Smooth muscle cell of the coronary artery (primary cell): ENCODE measurements at places on chromosomes 2 and 18. TPM values are rescaled to one million over a fixed set of nuclear protein-coding genes. Genes with fewer than 3 reads are reported as not detected.

The NCKAP5 gene
- total RNA-seq: 1.4 and 1.7 TPM in 2 replicates

The TMBIM1 gene
- 175 and 311 TPM in 2 replicates for total RNA-seq

The GAL3ST2 gene
- total RNA-seq: 0.23 TPM in 1 of 2 replicates, not detected in the other

The ARHGEF33 gene
- total RNA-seq: 0.15 and 0.59 TPM in 2 replicates

The G6PC2 gene
- not detected in 2 replicates for total RNA-seq

The RPS27A gene
- total RNA-seq: 625 and 765 TPM in 2 replicates

The CHRNG gene
- total RNA-seq: not detected in 2 replicates

The ANKRD29 gene
- total RNA-seq: 0.60 and 17.8 TPM in 2 replicates

The POTEF gene
- total RNA-seq: not detected in 2 replicates

The SMIM21 gene
- not detected in 2 replicates for total RNA-seq

The CD8B2 gene
- total RNA-seq: 0.23 TPM in 1 of 2 replicates, not detected in the other

The CD207 gene
- not detected in 2 replicates for total RNA-seq

The CCDC102B gene
- 7.6 and 16.9 TPM in 2 replicates for total RNA-seq

The LRP1B gene
- 0.12 TPM in 1 of 2 replicates, not detected in the other for total RNA-seq

The PKP4 gene
- total RNA-seq: 25.8 and 33.8 TPM in 2 replicates

The TRIP12 gene
- total RNA-seq: 212 and 342 TPM in 2 replicates

The CCDC141 gene
- under 0.01 and 0.15 TPM in 2 replicates for total RNA-seq

The MMADHC gene
- total RNA-seq: 87.2 and 172 TPM in 2 replicates

The ALKAL2 gene
- total RNA-seq: not detected in 2 replicates

The NEU2 gene
- total RNA-seq: not detected in 2 replicates

The DTNA gene
- 4.7 and 39.8 TPM in 2 replicates for total RNA-seq

The FOXI3 gene
- total RNA-seq: not detected in 2 replicates

The LYPD6 gene
- not detected in 2 replicates for total RNA-seq

The CACNB4 gene
- total RNA-seq: 0.15 and 10.5 TPM in 2 replicates

The LBX2 gene
- 0.30 and 0.94 TPM in 2 replicates for total RNA-seq

The INPP5D gene
- total RNA-seq: 0.12 and 0.83 TPM in 2 replicates

The CXCR1 gene
- not detected in 2 replicates for total RNA-seq

The TDRD15 gene
- not detected in 2 replicates for total RNA-seq

The EVA1A gene
- 16.3 and 48.0 TPM in 2 replicates for total RNA-seq

The CCDC68 gene
- total RNA-seq: 1.1 and 2.2 TPM in 2 replicates

The SIGLEC15 gene
- total RNA-seq: 0.23 and 1.4 TPM in 2 replicates

The TNFRSF11A gene
- under 0.01 and 0.68 TPM in 2 replicates for total RNA-seq

The LMAN2L gene
- total RNA-seq: 24.4 and 31.5 TPM in 2 replicates
